Activated T-helper 2 cell treated with anti-CD3 and anti-CD28 coated beads, Interferon-gamma antibody, Interleukin-2, Interleukin-4, amounts not matched to agents 10 μg/mL and 5 μg/mL and 100 μg/mL, durations not matched to agents 14 hours and 24 hours and 36 hours (primary cell): ENCODE measurements at places on chromosomes 12 and 14. TPM values are rescaled to one million over a fixed set of nuclear protein-coding genes. Genes with fewer than 3 reads are reported as not detected.

KRT77 gene
- not detected in 2 replicates for total RNA-seq

CDCA4 gene
- total RNA-seq = 47.7 and 49.6 TPM in 2 replicates

DNA sequence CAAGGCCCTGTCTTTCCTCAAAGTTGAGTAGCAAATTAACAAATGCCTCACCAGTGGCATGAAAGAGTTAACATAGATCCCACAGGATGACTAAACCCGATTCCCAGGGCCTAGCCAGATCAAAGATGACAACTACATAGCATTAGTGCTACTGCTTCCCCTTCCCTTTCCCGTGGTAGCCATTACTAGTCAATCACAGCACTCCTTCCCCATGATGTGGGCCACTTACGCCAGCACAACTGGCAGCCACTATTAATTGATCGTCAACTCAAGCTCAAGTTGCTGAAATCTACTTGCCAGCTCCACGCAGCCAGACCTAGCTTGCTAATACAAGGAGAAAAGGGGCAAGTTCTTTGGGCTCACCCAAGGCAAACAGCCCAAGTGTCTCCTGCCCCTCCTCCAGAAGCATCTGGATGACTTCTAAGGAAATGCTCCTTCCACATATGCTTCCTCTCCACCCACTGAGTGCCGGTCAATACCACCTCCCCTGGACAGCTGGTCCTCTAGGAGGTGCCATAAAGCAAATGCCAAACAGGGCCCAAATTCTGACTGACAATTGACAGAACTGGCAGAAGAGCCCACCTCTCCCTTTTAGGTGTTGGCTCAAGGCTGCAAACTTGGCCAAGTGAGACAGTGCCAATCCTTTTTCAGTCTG is 72.6 kb downstream of the NUAK1 start:
- DNase-seq = no peak

GRCh38 chr12:46944771-46945170 is 119.0 kb upstream of the SLC38A4 start:
- no peak for DNase-seq

TOMM20L gene
- total RNA-seq = not detected in 2 replicates

DNA sequence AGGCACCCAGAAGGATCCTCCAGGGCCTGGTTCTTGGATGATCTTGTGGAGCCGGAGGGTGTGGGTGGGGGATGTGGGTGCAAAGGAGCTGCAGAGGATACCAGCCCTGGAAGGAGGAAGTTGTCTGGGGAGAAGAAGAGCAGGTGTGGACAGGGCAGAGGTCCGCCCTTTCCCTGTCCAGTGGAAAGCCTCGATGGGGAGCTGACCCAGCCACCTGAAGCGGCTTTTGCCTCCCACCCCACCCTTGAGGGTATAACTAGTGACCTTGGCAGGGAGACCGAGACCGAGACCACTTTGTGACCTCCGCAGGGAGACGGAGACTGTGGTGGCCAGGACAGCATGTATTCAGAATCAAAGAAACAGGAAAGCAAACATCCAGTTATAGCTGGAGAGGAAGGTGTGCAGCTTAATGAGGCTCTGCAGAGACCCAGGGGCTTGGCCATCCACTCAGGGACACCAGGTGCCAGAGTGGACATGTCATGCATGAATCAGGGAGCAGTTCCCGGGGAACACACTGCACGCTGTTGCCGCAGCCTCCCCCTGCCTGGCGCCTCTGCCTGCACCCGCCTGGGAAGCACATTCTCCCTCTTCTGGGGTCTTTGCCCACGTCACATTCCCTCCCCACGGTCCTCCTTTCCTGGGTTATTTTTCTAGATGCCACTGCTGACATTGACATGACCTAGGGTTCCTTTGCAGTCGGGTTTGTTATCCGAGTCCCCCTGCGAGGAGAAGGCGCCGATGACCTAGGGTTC is 87.7 kb downstream of the ADGRD1 start:
- DNase-seq = no peak

- no peak for DNase-seq
These were observed 617.6 kb downstream of the TRHDE start for GRCh38 chr12:72889791-72890190.

OTX2 gene
- not detected in 2 replicates for total RNA-seq

GRCh38 chr14:101733211-101733610 is 28.3 kb upstream of the PPP2R5C start:
- DNase-seq = no peak

DNA sequence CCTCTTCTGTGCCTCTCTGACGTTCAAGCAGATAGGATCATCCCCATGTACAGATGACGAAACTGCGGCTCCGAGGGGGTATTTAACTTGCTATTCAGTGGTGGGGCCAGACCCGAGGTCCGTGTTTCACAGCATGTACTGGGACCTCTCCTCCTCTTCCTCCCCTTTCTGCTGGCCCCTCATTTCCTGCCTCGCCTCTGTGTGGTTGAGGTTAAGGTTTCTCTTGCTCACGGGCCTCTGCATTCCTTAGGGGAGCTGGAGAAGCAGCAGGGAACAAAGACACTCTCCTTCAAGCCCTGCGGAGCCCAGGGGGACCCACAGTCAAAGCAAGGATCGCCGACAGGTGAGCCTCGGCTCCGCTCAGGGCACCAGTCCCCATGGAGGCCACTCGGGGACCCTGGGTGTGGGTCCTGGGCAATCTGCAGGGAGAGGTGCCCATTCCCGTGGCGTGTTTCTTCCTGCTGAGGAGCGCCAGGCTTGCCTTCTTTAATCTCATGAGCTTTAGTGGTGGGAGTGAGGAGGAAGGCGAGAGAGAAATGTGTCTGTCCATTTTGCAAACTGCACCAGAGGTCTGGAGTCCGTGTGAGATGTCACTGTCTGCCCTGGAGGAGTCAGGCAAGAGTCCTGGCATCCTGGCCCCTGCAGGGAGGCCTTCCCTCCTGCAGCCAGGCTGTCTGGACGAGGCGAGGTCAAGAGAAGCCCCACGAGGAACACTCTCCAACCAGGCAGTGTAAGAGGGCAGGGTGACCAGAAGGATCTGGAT is 45.0 kb downstream of the SLC6A12 start:
- no peak for DNase-seq

PCED1B gene
- 49.9 and 50.4 TPM in 2 replicates for total RNA-seq
